ENCODE measurements at places on chromosomes 12 and 14.

DNA sequence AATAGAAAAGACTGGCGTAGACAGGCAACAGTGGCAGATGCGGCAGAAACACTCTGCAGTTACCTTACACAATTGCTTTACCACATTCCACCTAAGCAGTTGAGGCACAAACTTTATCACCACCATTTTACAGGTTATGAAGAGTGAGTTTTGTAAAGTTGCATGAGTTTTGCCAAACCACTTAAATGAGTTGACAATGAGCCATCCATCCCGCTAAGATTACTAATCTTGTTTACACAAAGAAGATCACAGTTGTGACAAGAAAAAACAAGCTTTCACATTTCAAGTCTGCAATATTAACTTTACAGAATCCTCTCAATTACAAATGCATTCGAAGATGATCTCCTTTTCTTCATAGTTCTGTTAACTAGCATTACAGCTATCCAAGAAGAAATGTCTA is 1.8 kb downstream of the TMCC3 start:
- peak overlapping the region; percentile 91 for H3K4me3 ChIP-seq
- no peak for DNase-seq
- H3K27ac ChIP-seq, result peak overlapping the region; percentile 69

- H3K4me3 ChIP-seq, result no peak overlapping the region
- H3K27me3 ChIP-seq, result no peaks in the 10 kb centered on the region
- no peak overlapping the region for H3K27ac ChIP-seq
- peak; percentile 54 for DNase-seq
- peaks cover under 1% of the 10 kb centered on the region for H3K4me1 ChIP-seq
Measured at GRCh38 chr12:54294152-54294952, 6.5 kb downstream of the NFE2 start.

DNA sequence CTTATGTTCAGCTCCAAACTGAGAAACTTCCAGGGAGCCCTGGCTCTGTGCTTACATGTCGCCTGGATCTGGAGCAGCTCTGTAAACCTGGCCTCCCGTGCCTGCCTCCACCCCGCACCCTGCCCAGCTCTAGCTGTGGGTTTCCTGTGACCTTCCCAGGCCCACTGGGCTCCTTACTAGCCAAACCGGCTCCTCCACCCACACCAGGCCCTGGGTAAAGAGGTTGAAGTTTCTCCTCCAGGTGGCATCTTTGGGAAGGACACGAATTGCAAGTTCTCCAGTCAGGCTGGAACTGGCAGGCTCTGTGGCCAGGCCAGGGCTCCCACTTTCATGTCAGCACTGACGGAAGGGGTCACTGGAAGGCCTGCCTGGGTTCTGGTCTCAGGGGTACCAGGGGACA is 60.9 kb upstream of the ZFP36L1 start:
- no peak overlapping the region for H3K4me3 ChIP-seq
- no peaks in the 10 kb centered on the region for H3K27me3 ChIP-seq
- peak; percentile 76 for DNase-seq

DNA sequence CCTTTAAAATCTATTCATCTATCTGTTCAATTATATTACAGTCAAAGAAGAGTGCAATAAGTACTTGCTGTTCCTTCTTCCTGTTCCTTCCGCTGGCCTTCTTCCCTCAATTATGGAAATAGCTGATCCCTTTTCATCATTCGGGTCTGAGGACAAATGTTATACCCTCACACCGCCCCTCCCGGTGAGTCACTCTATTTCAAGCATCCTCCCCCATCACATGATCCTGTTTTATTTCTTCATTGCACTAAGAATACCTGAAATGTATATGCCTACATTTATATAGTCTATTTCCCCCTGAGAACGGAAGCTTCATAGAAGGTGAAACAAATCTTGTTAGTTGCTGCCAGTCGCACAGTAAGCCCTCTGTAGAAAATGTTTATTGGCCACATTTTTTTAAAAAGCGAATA is 2.5 kb downstream of the SLC38A1 start:
- H3K27me3 ChIP-seq, result no peaks in the 10 kb centered on the region
- H3K4me1 ChIP-seq, result peaks cover 58% of the 10 kb centered on the region
- peak; percentile 80 for DNase-seq
- peaks cover 43% of the 10 kb centered on the region for H3K36me3 ChIP-seq
- H3K27ac ChIP-seq, result peak overlapping the region; percentile 98

DNA sequence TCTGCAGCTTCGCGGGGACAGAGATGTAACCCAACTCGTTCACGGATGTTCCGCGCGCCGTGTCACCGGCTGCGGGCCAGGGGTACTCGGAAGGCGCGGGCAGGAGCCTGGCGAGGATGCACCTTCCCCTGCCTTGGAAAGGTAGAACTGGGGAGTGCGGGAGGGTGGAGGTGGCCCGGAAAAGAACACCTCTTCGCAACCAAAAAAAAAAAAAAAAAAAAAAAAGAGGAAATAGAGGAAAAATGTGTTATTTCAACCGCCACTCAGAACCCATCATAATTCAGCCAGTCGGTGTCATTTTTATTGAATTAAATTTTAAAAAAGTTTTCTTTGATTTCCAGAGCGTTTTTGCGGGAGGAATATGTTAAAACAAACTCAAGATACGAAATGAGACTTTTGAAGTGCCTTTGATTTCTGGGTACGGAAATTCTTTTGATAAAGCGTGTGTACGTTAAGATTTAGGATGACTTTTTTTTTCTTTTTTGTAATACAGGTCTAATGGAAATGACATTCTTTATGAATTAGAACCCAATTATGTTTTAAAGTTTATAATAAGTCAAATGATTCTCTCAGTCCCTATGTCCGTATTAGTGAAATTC is 8.9 kb downstream of the CDKN1B start:
- H3K4me3 ChIP-seq, result peak overlapping the region; percentile 96
- H3K27ac ChIP-seq, result peak overlapping the region; percentile 98
- H3K27me3 ChIP-seq, result no peaks in the 10 kb centered on the region
- H3K36me3 ChIP-seq, result peaks cover 18% of the 10 kb centered on the region

- H3K27me3 ChIP-seq, result peaks cover 24% of the 10 kb centered on the region
- no peak overlapping the region for H3K27ac ChIP-seq
- H3K36me3 ChIP-seq, result no peaks in the 10 kb centered on the region
- DNase-seq, result no peak
Measured at GRCh38 chr14:96055753-96056508, 16.8 kb downstream of the C14orf132 start.

GRCh38 chr12:54725233-54725843 is 77.2 kb upstream of the DCD start:
- no peaks in the 10 kb centered on the region for H3K36me3 ChIP-seq
- no peak for DNase-seq
- no peaks in the 10 kb centered on the region for H3K4me1 ChIP-seq
- no peak overlapping the region for H3K4me3 ChIP-seq
- peaks cover 8% of the 10 kb centered on the region for H3K27me3 ChIP-seq

- no peaks in the 10 kb centered on the region for H3K36me3 ChIP-seq
- H3K27ac ChIP-seq, result no peak overlapping the region
- no peaks in the 10 kb centered on the region for H3K27me3 ChIP-seq
- H3K4me3 ChIP-seq, result no peak overlapping the region
- no peaks in the 10 kb centered on the region for H3K4me1 ChIP-seq
Measured at GRCh38 chr12:77225373-77225772, 160.0 kb upstream of the E2F7 start.

DNA sequence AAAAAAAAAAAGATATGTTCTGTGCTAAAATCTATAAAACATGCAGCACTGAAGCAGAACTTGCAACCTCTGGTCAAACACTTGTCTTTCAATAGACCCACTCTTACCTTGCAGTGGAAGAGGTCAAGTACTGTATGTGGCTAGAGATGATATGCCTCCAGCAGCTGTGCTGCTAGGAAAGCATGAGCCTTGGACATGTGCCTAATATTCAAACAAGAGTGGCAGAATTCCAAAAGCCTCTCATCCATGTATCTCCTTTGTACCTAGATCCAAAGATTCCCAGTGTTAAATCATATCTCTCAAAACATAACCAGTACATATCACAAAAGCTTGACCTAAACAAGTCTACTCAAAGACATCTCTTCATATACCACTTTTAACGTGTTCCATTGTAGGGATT is 105.0 kb upstream of the CPNE8 start:
- no peak overlapping the region for H3K27ac ChIP-seq
- H3K4me1 ChIP-seq, result no peaks in the 10 kb centered on the region
- no peak overlapping the region for H3K4me3 ChIP-seq
- H3K27me3 ChIP-seq, result no peaks in the 10 kb centered on the region
- no peaks in the 10 kb centered on the region for H3K36me3 ChIP-seq

GRCh38 chr14:79165471-79166090 is 995.4 kb downstream of the NRXN3 start:
- H3K4me3 ChIP-seq, result no peak overlapping the region
- DNase-seq, result no peak
- H3K4me1 ChIP-seq, result no peaks in the 10 kb centered on the region
- H3K27ac ChIP-seq, result no peak overlapping the region
- no peaks in the 10 kb centered on the region for H3K36me3 ChIP-seq
- no peaks in the 10 kb centered on the region for H3K27me3 ChIP-seq

DNA sequence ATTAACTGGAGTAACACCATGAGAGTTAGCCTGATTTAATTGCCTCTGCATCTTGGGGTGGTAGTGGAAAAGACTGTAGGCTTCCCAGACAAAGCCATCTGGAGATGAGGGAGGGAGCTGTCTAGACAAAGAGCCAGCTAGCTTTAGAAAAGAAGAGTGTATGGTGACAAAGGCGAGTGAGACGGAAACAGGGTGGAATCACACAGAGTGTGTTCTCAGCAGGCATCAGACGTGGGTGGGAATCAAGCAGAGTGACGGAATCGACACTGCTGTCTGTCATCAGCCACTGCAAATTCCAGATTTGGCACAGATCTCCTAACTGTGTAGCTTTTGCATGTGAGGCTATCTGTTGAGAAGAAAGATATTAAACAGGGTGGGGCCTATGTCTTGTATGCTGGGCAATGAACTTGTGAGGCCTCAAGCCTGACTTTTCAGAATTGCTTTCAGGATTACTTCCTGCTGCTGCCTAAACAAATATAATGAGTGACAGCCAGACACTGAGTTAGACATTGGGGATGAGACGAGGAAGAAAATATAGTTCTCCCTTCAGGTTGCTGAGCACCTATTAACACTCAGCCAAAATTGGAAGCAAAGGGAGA is 236.5 kb upstream of the GRIP1 start:
- H3K4me3 ChIP-seq, result no peak overlapping the region
- no peak for DNase-seq
- H3K36me3 ChIP-seq, result no peaks in the 10 kb centered on the region
- H3K4me1 ChIP-seq, result no peaks in the 10 kb centered on the region

GRCh38 chr12:106711316-106711715 is 63.2 kb upstream of the RIC8B start:
- no peaks in the 10 kb centered on the region for H3K4me1 ChIP-seq
- no peak for DNase-seq
- no peak overlapping the region for H3K27ac ChIP-seq

- no peak overlapping the region for H3K27ac ChIP-seq
- peaks cover 19% of the 10 kb centered on the region for H3K36me3 ChIP-seq
- peak; percentile 15 for DNase-seq
- peak overlapping the region; percentile 86 for H3K4me3 ChIP-seq
Measured at GRCh38 chr14:90397425-90398314, 841 bp downstream of the CALM1 start.

DNA sequence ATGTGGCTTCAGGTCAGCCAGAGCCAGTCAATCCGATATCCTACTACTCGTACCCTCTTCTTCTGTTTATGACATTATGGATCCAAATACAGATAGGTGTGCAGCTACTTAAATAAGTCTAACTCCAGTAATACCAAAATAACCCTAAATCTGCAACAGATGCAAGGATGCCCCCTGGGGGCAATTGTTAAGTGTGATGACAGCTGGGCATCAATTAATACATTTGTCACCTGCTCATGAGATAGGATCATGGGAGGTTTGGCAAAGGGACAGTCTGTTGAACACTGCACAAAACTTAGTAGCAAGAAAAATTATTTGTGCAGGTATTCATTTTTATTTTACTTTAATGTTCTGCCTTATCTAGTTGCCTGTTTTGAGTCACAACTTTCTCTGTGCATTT is 83.2 kb downstream of the SLC38A6 start:
- no peaks in the 10 kb centered on the region for H3K27me3 ChIP-seq
- H3K27ac ChIP-seq, result no peak overlapping the region
- no peak overlapping the region for H3K4me3 ChIP-seq
- H3K4me1 ChIP-seq, result no peaks in the 10 kb centered on the region
- DNase-seq, result no peak
- H3K36me3 ChIP-seq, result no peaks in the 10 kb centered on the region

- no peaks in the 10 kb centered on the region for H3K36me3 ChIP-seq
- H3K4me3 ChIP-seq, result no peak overlapping the region
- no peak overlapping the region for H3K27ac ChIP-seq
- no peak for DNase-seq
- no peaks in the 10 kb centered on the region for H3K4me1 ChIP-seq
Measured at GRCh38 chr14:21669284-21669683, 4.3 kb downstream of the OR4E1 start.

DNA sequence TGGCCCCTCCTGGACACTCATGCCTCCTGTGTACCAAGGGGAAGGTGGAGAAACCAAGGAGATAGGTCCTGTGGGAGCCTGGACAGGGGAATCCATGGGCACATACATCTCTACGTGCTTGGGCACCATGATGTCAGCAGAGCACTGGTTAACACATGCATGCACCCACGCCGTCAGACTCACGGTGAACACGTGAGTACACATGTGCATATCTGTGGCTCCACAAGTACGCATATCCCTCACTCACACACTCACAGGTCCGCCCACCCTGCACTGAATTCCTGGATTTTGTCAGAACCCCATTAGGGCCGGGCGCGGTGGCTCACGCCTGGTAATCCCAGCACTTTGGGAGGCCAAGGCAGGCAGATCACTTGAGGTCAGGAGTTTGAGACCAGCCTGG is 29.1 kb upstream of the COX6A1 start:
- no peak overlapping the region for H3K4me3 ChIP-seq
- no peaks in the 10 kb centered on the region for H3K27me3 ChIP-seq
- H3K27ac ChIP-seq, result no peak overlapping the region
- no peaks in the 10 kb centered on the region for H3K36me3 ChIP-seq
- DNase-seq, result no peak
- H3K4me1 ChIP-seq, result no peaks in the 10 kb centered on the region

- no peaks in the 10 kb centered on the region for H3K36me3 ChIP-seq
- no peak overlapping the region for H3K27ac ChIP-seq
- no peaks in the 10 kb centered on the region for H3K27me3 ChIP-seq
- H3K4me1 ChIP-seq, result peaks cover 17% of the 10 kb centered on the region
- no peak for DNase-seq
Measured at GRCh38 chr12:25797949-25798348, 160.5 kb upstream of the RASSF8 start.

DNA sequence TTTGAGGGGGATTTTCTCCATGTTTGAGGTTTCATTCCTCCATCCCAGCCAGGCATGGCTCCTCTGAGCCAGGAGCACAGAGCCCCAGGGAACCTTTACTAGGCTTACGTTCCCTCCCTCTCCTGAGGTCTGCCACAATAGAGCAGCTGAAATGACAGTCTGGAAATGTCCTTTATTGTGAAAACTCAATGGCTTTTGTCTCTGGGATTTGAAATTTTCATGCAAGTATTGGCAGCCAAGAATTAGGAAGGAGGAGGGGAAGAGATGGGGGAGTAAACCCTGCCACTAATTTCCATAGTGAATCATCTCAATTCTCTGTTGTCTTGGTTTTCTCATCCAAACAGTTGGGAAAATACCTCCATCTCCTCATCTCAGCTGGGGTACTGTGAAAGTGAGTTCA is 2.6 kb upstream of the PLEKHG3 start:
- no peaks in the 10 kb centered on the region for H3K27me3 ChIP-seq
- H3K4me3 ChIP-seq, result no peak overlapping the region
- peaks cover 57% of the 10 kb centered on the region for H3K4me1 ChIP-seq
- DNase-seq, result no peak
- H3K27ac ChIP-seq, result no peak overlapping the region
